ENCODE measurements at places on chromosomes 6 and 20.

- DNase-seq = no peak
These were observed 22.2 kb downstream of the CARMIL1 start for GRCh38 chr6:25301362-25301761.

DNA sequence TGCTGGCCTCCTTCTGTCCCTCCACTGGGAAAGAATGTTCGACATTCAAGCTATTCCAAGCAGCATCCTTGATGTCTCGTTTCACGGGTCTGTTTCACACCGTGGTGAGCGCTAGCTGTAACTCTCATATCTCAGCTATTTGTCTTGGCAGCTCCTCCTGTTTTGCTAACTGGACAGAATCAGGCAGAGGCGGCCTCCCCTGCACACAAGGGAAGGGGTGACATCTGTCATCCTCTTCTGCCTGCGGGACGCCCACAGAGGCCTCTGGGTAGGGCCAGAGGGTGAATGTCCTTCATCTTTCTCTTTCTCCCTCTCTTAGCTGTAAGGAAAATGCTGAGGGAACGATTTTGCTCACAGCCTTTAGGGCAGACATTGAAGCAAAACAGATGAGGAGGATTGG lies 232.8 kb upstream of the GMDS start:
- no peak for DNase-seq

DNA sequence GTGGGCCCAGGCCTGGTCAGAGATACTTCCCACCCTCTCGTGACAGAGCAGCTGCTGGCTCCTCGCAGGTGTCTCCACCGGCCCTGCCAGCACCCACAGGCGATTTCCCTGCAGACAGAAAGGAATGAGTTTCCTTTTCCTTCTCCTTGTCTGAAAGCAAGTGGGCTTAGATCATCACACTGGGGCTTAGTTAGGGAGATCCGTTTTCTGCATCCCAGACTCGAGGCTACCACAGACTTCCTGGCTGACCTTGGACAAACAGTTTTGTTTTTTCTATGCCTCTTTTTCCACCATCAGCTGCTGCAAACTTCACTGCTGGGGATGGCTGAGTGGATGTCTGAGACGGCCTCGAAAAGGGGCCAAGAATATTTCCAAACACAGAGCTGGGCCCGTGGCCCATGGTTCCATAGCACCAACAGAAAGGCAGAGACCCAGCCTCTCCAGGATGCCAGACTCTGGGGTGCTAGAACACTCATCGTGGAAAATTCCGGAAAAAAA lies 86.5 kb downstream of the BANF2 start:
- DNase-seq = no peak

DNA sequence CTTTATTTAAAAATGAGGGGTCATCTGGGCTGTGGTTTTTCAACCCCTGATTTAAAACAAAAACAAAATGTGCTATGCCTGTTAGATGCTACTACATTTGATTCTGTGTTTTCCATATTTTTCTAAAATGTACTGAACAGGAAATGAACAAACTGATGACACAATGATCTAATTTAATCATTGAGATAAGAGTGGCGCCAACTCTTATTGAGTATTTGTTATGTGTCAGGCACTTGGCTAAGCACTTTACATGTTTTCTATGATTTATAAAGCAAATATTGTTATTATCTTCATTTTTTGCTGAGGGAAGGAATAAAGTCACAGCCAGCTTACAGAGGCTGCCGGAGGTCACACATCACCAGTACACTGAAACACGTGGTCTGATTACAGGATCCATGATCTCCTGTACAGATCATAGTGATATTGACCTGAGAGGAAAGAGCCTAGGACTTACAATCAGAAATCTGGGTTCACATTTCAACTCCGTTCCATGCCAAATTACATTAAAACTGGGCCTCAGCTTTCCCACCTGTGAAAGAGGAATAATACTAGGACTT lies 166.7 kb downstream of the ESR1 start:
- DNase-seq = no peak

GRCh38 chr6:11493974-11494373 lies 43.6 kb upstream of the TMEM170B start:
- no peak for DNase-seq

- peak; percentile 17 for DNase-seq
These were observed 14.6 kb downstream of the NRSN1 start for GRCh38 chr6:24140591-24140990.

DNA sequence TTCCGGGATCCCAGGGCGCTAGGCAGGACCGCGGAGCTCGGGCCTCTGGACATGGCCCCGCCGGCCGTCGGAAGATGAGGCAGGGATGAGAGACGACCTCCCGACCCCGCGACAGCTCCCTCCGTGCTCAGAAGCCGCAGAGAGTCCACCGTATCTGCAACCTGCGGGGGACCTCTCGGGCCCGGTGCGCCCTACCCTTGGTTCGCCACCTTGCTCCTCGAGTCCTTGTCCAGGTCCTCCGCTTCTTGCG lies 301 bp downstream of the PPP1R3D start:
- no peak for DNase-seq

GRCh38 chr6:107957308-107957908 lies 600 bp downstream of the SEC63 start:
- peak; percentile 52 for DNase-seq

DNA sequence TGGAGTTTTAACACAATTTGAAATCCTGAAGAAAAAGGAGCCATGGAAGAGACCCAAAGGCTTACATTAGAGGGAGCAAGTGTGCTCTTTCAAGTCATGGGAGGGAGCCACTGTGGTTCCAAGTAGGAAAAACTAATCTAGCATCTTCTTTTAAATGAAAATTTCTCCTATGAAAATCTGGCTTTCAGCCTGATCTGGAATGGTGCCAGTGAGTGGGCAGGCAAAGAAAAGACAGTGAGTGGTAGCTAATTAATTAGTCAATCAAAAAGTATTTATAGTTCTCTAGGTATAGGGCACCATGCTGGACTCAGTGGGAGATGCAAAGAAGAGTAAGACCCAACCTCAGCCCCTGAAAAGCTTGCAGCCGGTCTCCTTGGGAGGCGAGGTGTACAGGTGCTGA lies 21.9 kb downstream of the CAP2 start:
- no peak for DNase-seq

GRCh38 chr6:46781478-46782378 lies 11.5 kb upstream of the MEP1A start:
- peak; percentile 58 for DNase-seq

- DNase-seq = no peak
These were observed 102.0 kb downstream of the POPDC3 start for GRCh38 chr6:105077596-105078385.

GRCh38 chr6:30821862-30822784 lies 62.2 kb upstream of the DDR1 start:
- no peak for DNase-seq

DNA sequence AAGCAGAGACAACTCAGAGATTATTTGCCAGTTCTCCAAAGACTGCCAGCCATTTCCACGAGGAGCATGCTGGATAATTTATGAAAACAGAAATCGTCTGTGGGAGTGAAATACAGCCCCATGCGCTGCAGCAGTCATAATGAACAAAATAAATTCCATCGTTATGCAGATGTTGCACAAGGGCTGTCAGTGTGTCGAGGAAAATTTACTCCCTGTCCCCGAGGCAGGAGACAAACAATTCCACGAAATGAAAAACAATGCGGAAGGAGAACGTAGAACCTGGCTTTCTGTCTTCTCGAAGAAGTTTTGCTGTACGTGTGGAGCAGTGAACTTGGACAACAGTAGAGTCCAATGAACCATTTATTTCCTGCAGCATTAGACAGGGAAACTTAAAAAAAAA lies 399.4 kb downstream of the CD83 start:
- DNase-seq = no peak

DNA sequence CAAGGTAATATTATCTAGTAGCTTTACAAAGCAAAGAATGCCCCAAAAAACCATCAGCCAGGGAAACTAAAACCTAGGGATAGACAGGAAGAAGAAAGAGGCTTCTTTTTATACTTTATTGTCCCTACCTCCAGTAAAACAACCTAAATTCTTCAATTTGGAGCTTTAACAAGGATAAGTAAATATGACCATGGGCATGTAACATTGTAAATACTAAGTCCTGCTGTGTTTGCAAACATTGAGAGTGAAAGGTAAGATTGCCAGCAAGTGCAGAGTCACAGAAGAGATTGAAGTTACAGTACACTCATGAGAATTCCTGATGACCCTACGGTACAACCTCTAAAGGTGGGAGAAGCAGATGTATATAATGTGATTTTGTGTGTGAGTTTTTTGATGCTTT lies 117.2 kb downstream of the FOXO3 start:
- no peak for DNase-seq

DNA sequence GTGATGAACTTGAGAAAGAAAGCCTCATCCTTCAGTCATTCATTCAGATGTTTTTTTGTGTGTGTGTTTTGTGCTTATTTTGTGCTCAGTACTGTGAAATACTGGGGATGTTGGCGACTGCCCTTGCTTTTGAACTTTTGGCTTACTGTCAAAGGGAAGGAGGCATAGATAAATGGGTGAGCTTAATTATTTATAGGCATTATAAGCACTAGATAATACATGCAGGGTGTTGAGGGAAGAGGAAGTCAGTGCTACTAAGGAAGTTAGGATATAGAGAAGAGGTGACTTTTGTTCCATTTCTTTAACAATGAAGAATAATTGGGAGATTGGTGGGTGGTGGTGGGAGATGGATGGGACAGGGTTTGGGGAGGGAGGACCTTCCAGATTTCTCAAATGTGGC lies 23.6 kb downstream of the XRN2 start:
- DNase-seq = no peak

DNA sequence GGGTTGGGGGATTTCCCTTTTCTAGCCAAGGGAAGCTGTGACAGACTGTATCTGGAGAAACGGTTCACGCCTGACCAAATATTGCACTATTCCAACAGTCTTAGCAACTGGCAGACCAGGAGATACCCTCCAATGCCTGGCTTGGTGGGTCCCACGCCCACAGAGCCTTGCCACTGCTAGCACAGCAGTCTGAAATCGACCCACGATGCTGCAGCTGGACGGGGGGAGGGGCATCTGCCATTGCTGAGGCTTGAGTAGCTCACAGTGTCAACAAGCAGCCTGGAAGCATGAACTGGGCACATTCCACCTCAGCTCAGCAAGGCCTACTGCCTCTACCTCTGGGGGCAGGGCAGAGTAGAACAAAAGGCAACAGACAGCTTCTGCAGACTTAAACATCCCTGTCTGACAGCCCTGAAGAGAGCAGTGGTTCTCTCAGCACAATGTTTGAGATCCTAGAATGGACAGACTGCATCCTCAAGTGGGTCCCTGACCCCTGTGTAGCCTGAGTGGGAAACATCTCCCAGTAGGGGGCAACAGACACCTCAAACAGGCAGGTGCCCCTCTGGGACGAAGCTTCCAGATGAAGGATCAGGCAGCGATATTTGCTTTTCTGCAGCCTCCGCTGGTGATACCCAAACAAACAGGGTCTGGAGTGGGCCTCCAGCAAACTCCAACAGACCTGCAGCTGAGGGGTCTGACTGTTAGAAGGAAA lies 89.9 kb upstream of the ECI2 start:
- no peak for DNase-seq

- DNase-seq = no peak
These were observed 41.6 kb downstream of the PLCG1 start for GRCh38 chr20:41178904-41179432.

GRCh38 chr6:75291331-75291730 lies 6.7 kb upstream of the TMEM30A start:
- DNase-seq = no peak

DNA sequence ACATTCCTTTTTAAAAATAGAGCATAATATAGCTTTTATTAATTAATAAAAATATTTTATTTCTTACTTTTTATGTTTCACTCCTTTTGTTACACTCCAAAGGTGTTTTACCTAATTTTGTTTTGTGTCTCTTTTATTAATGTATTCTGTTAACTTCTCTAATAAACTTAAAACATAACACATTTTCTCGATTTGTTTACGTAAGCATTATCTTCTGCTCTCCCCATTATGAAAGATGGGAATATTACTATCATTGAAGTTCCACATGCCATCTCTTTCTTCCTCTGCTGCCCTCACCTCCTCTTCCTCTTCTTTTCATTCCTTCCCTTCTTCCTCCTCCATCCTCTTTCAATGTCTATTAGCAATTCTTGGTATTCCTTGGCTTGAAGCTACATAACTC lies 85.0 kb upstream of the HCRTR2 start:
- DNase-seq = no peak

DNA sequence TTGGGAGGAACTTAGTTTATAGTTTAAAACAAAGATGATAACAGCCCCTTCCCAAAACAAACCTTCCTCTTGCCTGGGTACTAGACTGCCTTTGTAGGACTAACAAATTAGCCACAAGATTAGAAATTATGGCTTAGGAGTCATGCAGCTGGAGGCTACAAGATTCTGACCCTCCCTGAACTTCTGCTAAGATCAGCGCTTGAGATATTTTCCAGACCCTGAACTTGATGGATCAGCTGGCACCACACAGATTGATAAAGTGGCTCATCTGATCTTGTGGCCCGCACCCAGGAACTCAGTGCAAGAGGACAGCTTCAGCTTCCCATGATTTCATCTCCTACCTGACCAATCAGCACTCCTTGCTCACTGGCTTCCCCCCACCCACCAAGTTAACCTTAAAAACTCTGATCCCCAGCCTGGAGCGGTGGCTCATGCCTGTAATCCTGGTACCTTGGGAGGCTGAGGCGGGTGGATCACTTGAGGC lies 5.9 kb upstream of the SERINC3 start:
- no peak for DNase-seq

DNA sequence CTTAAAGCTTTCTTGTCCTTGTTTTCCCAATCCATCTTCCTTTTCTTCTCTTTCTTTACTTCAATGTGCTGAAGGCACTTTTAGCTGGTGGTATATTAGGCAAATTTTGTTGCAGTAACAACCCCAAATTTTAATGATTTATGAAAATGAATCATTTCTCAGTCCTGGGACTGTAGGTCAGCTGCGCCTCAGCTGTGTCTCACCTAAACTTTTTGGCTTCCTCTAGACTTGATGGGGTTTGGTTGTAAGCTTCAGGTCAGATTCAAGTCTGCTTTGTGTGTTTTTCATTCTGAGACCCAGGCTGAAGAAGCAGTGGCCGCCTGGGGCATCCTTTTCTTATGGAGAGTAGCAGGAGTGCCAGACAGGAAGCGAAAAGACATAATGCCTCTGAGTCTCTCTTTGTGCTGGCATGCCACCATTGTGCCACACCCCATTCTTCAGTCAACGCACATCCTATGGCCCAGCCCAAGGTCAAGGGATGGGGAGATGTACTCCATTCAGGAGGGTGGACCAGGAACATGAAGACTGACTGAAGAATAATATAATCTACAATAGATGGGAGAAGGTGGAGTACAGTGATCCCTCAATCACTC lies 28.9 kb upstream of the CD83 start:
- no peak for DNase-seq

DNA sequence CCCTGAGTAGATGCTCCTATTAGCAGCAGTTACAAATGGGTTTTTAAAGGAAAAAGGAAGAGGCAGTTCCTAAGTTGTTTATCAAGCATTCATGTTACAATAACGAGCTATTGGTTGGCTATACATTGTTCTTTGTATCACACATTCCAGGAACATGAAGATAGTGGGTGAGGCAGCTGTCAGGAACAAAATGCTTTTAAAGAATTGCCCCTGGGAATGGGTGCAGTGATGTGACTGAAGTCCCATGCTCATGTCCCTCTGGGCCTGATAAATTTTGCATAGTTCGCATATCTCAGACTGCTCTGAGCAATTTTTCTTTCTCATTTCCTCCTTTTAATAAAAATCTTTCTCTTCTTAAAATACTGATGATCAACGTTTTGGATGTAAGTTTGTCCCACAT lies 3.7 kb downstream of the ENPP1 start:
- DNase-seq = no peak

All from mucosa of gallbladder (tissue), 1 donor.